ENCODE measurements at places on chromosomes 6 and 20.

- no peak for DNase-seq
These were observed 35.4 kb upstream of the PRSS35 start for GRCh38 chr6:83476971-83477370.

DNA sequence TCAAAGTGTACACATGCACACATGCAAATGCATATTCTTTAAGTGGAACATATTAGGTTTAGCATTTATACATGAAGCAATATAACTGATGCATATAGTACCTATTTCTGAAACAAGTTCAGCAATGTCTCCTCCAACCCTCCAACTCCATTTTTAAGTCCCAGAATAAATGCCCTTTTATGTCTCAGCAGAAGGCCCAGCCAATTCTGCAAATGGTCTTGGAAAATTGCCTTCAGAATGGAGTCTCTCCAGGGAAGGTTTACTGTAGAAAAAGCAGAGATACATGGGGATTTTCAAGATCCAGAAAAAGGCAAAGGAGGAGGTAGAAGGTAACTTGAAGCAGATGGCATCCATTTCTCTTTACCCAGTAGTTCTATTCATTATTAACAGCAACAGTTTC is 633.3 kb downstream of the MAFB start:
- DNase-seq, result no peak

GRCh38 chr6:114155763-114156162 is 184.8 kb upstream of the HDAC2 start:
- DNase-seq, result no peak

DNA sequence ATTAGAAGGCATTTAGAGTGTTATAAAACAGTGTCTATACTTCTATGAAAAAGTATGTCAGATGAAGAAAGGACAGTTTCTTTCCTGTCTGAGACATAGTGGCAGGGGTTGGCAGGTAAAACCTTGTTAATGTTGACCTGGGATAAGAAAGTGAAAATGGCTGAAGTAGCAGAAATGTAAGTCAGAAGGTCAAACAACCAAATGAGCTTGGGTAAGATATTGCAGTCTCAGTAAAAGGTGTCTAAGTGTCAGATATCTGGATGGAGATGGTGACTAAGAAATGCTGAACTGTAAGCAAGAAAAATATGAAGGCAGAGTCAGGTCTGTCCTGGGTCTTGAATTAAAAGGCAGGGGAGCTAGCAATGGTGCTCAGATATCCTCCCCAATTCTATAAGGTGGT is 400.3 kb downstream of the CD109 start:
- no peak for DNase-seq

DNA sequence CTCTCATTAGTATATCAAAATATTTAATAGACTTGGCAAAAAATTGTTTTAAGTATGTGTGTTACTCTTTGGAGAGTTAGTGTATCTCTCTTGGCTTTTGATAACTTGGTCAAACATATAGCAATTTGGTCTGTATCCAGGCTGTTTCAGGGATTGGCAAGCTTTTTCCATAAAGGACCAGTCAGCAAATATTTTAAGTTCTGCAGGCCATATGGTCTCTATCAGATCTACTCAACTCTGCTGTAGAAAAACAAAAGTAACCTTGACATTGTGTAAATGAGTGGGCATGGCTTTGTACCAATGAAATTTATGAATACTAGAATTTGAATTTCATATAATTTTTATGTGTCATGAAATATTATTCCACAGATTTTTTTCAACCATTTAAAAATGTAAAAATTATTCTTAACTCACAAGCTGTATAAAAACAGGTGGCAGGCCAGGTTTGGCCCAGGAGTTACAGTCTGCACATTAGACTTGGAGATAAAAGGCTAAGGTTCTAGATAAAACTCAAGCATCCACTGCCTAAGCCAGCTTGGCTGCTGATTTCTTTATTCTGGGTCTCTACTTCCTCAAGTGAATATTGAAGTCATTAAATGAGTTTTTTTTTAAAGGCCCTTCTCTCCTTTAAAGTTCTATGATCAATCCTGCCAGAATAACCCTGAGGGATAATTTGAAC is 13.7 kb downstream of the GSTA4 start:
- no peak for DNase-seq

DNA sequence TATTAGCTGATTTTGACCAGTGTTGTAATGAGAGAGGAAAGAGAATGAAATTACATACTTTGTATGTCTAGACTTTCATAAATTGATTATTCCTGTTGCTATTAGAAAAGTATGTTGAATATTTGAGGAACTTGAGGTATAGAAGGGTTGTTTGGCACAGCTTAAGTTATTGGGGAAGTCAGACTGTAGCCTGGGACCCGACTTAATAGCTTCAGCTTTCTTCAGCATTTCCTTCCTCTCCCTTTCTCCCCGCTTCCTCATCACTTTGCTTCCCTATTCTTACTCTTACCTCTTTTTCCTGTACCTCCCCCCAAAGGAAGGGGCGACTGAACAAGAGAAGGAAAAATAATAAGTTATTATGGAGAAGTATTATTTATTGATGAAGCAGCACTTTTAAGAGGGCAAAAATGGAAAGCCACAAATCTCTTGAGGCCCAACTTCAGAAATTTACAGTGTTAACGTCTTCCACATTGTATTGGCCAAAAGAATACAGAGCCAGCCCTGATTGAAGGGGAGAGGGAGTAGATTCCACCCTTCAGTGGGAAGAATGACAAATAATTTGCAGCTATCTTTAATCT is 7.4 kb downstream of the SENP6 start:
- no peak for DNase-seq

DNA sequence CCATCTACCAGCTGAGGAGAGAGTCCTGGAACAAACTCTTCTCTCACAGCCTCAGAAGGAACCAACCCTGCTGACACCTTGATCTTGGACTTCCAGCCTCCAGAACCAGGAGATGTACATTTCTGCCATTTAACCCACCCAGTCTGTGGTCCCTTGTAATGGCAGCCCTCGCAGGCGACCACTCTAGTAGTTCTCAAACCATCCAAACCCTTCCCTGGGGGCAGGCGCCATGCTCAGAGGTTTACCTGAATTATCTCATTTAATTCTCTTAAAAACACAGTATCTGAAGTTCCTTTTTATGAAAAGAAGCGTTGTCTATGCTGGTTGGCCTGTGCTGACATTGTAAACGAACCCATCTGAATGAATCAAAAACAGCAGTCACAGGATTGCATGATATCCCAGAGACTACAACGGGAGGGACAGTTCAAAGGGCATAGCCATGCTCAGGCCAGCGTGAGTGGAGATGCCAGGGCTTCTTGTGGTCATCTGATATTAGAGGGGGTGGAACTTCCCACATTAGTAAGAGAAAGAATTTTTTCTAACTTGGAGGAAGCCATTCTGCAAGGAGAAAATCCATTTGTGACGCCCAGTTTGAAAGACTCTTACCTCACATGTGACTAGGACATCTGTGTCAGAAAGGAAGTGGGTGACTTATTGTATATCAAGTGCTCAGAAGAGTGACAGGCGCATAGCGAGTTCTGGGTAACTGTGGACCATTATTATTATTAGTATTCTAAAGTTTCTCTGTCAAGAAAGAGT is 17.2 kb upstream of the TAGAP start:
- DNase-seq, result no peak

- DNase-seq, result no peak
These were observed 43.5 kb upstream of the TIAM2 start for GRCh38 chr6:154951345-154952200.

GRCh38 chr6:14290772-14291330 is 173.3 kb downstream of the CD83 start:
- no peak for DNase-seq

GRCh38 chr6:64502801-64503200 is 867.2 kb downstream of the PHF3 start:
- DNase-seq, result no peak

GRCh38 chr6:143348531-143348930 is 102.0 kb downstream of the ADAT2 start:
- DNase-seq, result no peak

- DNase-seq, result no peak
These were observed 258.0 kb downstream of the ZFAND3 start for GRCh38 chr6:38077488-38078030.

GRCh38 chr6:137237413-137238170 is 18.4 kb upstream of the IFNGR1 start:
- DNase-seq, result no peak

- DNase-seq, result no peak
These were observed 96.0 kb upstream of the MAP3K4 start for GRCh38 chr6:160895562-160895961.

GRCh38 chr6:41859356-41859755 is 35.8 kb downstream of the USP49 start:
- DNase-seq, result no peak

GRCh38 chr20:40961686-40962640 is 66.7 kb upstream of the TOP1 start:
- DNase-seq, result no peak

GRCh38 chr6:37500294-37500608 is 558 bp upstream of the CCDC167 start:
- DNase-seq, result no peak

GRCh38 chr6:34589140-34589539 is 33.0 kb upstream of the SPDEF start:
- DNase-seq, result no peak

- DNase-seq, result no peak
These were observed 479.1 kb upstream of the GJE1 start for GRCh38 chr6:141653590-141653989.
